Hippocampal formation (tissue), 2 donors: ENCODE measurements at places on chromosomes 7 and 10.

- DNase-seq = no peak
Observed at GRCh38 chr7:92161271-92161670, 17.7 kb downstream of the LRRD1 start.

DNA sequence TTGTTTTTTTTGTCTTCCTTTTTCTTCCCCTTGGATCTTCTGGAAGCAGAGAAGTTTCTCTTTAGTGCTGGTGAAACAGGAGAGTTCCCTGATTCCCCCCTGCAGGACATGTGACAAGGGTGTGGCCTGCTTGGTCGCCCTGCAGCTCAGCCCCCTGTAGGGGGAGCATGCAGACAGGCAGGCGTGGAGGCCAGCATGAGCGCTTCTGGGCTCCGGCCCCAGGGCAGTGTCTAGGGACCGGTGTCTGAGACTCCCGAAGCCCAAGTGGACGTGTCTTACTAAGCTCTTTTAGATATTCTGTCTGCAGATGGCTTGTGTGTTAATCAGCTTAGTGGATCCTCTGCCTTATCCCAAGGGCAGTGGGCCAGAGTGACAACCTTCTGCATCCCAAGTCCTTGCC lies 26.1 kb downstream of the PRSS58 start:
- no peak for DNase-seq

- DNase-seq = no peak
Observed at GRCh38 chr10:122304054-122304579, 33.0 kb downstream of the BTBD16 start.

DNA sequence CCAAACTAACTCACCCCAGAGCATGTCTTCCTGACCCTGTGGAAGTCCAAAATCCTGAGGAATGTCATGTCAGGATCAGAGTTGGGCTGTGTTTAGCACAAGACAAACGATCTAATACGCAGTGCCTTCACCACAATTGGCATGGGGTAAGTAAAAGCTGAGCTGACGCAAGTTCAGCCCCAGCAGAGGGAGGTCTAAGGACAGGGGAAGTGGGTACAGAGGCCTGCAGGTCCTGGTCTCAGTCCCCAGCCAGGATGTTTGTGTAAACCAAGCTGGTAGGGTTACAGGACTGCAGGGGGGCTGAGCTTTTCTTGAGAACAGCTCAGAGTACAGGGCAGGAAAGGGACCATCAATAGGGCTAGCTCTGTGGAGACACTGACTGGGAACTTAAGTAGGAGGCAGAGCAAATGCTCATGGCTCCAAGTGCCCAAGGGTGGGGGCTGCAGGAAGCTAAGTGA lies 5.3 kb upstream of the KCNIP2 start:
- no peak for DNase-seq

DNA sequence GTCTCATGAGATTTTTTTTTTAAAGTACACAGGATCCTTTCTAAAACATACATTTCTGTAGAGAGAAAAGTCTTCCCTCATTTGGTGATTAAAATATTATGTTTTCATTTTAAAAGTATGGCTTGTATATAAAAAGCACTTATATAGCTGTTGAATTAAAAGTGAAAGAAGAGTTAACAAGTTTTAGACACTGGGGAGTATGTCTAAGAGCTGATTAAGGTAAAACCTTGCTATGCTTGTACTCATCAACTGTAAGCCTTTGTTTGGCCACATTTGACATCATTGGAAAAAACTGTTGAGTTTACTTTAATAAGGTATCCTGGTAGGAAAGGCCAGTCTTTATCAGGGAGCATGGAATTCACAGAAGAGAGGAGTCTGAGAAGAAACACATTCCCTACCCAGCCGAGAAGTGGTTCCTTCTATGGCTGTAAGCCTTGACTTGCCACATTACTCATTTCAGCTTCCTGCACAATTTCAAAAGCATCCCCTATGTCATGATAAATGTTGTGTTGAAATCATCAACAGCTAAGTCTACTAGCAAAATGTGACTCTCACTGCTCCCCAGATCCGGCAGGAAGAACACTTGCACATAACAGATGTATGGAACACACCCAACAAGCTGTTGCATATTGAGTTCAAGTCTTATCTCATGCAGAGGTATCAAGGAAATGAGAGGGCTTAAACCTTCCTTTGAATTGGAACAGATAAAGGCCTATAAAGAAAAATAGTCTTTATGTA lies 171.8 kb upstream of the CDK1 start:
- no peak for DNase-seq

DNA sequence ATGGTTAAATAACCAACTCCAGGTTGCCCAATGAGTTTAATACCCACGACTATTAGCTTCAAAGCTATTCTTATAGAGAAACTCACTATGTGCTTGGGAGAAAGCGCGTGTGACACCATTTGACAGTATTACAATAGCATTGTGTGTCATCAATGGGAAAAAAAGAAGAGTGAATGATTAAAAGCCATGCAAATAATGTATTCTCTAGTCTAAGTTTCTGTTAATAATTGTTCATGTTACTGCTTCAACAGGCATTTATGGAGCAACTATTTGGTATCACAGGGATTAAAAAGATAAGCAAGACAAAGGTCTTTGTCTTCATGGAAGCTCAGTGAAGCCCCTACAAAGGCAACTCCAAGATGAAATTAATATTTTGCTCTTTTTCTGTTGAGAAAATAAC lies 47.2 kb downstream of the CAV1 start:
- DNase-seq = no peak

- no peak for DNase-seq
Observed at GRCh38 chr10:47340608-47341170, 7.5 kb upstream of the RBP3 start.

DNA sequence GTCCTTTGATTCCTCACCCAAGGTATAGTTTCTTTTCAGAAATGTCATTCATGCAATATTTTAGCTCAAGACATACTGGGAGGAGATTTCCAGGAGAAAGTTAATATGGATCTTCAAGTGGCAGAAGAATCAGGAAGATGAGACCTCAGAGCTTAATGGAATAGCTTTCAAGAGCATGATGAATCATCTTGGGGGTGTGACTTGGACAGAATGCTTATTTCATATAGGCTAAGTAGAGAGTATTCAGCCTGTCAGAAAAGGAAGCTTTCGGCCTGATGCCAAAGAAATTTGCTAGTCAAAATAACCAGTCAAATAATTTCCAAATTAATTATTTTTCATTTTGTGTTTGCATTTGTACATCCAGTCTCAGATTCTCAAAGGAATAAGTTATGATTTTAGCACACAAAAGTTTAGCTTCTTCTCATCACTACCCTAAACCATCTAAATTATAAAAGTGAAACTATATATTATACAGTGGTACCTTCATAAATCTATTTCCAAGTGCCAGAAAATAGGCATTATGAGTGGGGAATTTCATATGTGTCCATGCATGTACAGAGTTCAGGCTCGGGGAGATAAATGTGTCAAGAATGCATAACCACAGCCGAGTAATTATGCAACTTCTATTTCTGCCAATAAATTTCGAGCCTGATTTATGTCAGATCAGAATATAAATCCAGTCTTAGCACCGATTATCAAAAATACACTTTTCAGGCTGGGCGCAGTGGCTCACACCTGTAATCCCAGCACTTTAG lies 27.3 kb upstream of the CALD1 start:
- no peak for DNase-seq

GRCh38 chr7:17339139-17339538 lies 40.7 kb downstream of the AHR start:
- no peak for DNase-seq

DNA sequence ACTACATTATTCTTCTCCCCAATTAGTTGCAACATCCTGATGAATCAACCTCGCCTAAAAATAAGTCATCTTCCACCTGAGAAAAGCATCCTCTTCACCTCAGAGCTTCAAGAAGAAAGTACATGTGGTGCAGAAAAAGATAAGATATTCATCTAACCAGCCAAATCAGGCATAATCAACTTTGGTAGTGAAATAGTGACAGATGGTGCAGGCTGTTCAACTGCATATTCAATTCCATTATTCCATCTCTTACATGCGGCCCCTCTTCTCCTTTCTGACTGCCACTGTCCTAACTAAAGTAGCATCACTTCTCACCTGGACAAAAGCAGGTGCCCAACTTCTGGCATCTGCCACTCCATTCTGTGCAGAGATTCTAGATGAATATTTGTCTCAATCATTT lies 148.4 kb upstream of the STEAP1 start:
- no peak for DNase-seq
